ENCODE measurements at places on chromosomes 1 and 21.

DNA sequence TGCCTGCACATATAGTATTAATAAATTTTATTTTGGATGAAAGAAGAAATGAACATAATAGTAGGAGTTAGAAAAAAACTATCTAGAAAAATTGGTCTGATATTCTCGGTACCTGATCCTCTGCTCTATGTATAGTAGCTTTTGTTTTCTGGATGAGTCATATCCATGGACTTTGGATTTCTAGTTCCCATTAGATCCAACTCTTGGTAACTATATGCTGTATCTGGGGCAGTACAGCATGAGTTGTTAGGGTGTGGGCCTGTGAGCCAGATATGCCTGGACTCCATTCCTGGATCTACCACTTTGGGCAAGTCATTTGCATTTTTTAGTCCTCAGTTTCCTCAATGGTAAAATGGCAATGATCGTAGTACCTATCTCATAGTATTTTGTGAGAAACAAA lies 372.2 kb upstream of the PKN2 start:
- no peak for DNase-seq

DNA sequence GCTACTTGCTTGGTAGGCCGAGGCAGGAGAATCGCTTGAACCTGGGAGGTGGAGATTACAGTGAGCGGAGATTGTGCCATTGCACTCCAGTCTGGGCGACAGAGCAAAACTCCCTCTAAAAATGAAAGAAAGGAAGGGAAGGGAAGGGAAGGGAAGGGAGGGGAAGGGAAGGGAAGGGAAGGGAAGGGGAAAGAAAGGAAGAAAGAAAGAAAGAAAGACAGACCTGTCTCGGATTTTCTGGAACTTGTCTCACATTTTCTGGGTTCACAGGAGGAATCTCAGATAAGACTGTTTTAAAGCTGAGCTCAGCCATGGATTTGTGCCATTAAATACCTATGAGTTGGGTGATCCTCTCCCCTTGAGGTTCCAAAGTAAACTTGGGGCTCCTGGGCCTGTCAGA lies 12.9 kb downstream of the GSTM5 start:
- DNase-seq, result no peak

- DNase-seq, result no peak
These were observed 121.8 kb downstream of the EPHB2 start for GRCh38 chr1:22832414-22832786.

GRCh38 chr21:38951095-38951730 lies 145.5 kb downstream of the ETS2 start:
- DNase-seq, result no peak

- DNase-seq, result no peak
These were observed 156.2 kb upstream of the RGS18 start for GRCh38 chr1:192002063-192002462.
